ENCODE measurements at places on chromosomes 4 and X. TPM values are rescaled to one million over a fixed set of nuclear protein-coding genes. Genes with fewer than 3 reads are reported as not detected.

DNA sequence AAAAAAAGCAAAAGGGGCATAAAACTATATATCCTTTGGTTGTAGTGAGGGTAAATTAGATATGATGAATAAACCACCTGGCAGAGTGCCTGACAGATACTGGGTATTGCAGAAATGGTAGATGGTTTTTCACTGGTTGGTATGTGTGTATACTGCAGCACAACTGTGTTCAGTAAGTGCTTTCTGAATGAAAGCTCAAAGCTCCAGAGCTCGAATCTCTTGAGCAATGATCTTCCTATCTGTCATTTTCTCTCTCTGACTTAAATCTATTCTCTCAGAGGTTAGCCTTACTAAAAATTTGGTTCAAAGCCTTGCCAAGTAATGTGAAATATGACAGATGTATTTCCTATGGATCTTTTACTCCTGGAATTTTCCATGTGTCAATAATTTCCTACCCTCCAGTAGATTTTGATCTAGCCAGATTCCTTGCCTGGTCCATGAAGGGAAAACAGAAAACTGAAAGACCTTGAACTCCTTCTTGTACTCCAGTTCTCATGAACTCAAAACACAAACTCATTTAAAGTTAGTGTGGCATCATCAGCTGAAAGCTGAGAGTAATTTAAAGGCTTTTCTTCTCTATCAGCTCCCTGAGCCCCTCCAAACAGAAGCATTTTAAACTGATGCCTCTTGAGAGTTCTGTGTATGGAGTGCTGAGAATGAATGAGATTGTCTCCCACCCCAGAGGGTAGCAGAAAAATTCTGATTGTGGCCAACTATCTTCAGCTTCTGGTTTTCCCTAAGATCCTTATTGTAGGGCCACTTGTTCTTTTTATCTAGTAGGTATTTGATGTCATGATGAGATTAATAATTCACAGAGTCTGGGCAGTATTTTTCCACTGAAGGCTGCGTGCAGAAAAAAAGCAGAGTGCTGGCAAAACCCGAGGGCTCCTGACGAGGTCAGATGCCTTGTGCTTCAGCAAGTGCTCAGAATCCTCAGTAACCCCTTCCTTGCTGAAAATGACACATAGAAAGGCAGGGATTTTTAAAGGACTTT, 363.4 kb upstream of the BOD1L1 start:
- H3K36me3 ChIP-seq, result no peaks in the 10 kb centered on the region
- peaks cover 45% of the 10 kb centered on the region for H3K4me1 ChIP-seq
- no peak for DNase-seq
- H3K4me3 ChIP-seq, result no peak overlapping the region

DNA sequence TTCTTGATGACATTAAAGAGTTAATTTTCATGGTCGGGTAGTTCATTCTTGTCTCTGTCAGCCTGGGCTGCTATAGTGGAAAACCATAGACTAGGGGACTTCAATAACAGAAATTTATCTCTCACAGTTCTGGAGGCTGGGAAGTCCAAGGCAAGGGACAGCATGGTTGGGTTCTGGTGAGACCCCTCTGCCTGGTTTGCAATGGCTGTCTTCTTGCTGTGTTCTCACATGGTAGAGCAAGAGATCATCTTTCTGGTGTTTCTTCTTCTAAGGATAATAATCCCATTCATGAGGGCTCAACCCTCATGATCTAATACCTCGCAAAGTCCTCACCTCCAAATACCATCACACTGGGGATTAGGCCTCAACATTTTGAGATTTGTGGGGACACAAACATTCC, 50.1 kb downstream of the RHOH start:
- H3K27me3 ChIP-seq, result no peaks in the 10 kb centered on the region
- H3K36me3 ChIP-seq, result no peaks in the 10 kb centered on the region
- no peak for DNase-seq
- no peak overlapping the region for H3K4me3 ChIP-seq
- H3K4me1 ChIP-seq, result peaks cover 3% of the 10 kb centered on the region
- no peak overlapping the region for H3K27ac ChIP-seq

The TBX22 gene
- total RNA-seq, result 0.26 TPM

The DTHD1 gene
- total RNA-seq, result not detected

DNA sequence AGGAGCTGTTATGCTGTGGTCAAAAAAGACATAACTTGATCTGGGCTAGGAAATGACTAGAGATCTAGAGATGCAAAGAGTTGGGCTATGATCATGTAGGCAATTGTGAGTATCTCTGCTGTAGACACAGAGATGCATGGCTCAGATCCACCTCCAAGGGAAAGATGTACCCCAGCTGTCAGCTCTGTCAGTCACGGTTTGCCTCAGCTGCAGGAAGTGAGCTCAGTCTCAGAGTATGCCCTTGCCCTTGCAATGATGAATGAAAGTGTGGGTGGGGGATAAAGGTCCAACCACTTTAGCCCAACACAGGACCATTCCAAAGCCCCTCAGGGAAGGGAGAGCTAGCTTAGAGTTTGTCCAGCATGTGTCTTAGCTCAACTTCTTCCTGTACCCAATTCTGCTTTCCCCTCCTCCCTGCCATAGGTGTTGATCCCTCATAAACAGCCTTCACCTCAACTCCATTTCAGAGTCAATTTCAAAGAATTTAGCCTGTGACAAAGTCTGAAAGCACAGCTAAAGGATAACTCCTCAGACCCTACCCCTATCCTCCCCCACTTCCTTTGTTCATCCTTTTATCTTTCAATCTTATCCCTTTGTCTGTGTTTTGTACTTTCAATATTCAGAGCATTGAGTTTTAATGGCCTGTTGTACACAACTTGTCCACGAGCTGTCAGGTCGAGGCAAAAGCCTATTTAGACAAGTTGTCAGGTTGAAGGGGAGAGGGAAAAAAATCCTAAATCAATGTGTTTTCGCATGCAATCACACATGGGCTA, 90.6 kb downstream of the MID1IP1 start:
- DNase-seq, result no peak
- H3K36me3 ChIP-seq, result peaks cover 3% of the 10 kb centered on the region
- H3K4me3 ChIP-seq, result no peak overlapping the region
- no peaks in the 10 kb centered on the region for H3K27me3 ChIP-seq
- H3K4me1 ChIP-seq, result peaks cover 16% of the 10 kb centered on the region

The FAM50A gene
- 69.0 TPM for total RNA-seq
